KG1 (cell line): ENCODE measurements at places on chromosomes 3 and 15.

DNA sequence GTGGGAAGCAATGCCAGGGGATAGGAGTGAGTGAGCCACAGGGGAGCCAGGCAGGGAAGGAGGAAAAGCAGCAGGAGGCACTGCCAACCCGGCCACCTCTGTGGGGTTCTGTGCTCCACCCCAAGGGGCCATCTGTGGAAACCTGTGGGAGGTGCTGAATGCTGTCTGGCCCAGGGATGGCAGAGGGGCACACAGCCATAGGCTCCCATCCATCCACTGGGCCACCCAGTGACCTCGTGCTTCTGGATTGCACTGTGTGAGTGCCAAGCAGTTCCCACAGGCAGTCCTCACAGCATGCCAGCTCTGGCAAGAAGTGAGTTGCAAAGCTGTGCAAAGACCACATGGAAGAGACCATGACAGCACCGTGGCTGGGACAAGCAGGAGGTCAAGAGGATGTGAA lies 27.5 kb downstream of the DNAJB8 start:
- no peak for DNase-seq

GRCh38 chr15:83194528-83194927 lies 13.1 kb downstream of the HDGFL3 start:
- no peak for DNase-seq

GRCh38 chr15:99445272-99445850 lies 120.4 kb upstream of the MEF2A start:
- DNase-seq = no peak

GRCh38 chr3:154023148-154023547 lies 98.0 kb upstream of the ARHGEF26 start:
- DNase-seq = no peak

DNA sequence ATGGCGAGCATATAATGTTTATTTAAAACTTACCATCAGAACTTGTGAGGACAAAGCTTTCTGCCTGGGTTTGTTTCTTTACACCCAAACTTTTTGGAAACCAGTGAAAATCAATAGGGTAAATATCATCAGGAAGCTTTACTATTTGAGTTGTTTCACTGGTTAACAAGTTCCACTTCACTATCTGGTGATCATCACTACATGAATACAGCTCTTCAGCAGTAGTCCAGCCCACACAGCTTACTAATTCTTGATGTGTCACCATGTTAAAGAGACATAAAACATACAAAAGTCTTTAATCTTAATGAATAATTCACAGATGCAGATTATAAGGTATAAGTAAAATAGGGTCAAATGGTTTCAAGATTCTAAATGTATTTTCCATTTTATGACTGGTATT lies 17.6 kb downstream of the IFT80 start:
- no peak for DNase-seq
